ENCODE measurements at places on chromosomes 13 and 19.

DNA sequence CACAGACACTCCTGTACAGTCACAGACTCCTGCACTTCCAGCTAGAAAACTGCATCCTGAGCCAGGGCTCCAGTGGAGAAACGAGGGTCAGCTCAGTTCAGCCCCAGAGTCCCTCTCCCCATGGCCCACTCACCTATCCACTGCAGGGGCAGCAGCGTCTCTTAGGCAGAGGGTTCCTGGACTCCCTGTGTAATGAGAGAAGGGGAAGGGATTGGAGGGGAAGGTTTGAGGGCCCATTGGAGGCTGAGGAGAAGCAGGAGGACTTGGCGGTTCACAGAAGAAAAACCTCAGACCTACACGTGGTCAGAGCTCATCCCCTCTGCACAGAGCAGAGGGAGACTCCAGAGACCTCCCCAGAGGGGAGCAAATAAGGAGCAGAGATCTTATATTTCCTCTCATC lies 9.2 kb upstream of the CEACAM18 start:
- no peak for DNase-seq

- DNase-seq = no peak
Observed at GRCh38 chr19:42196011-42197001, 21.2 kb downstream of the DEDD2 start.

- DNase-seq = no peak
Observed at GRCh38 chr19:54650108-54650655, 12.6 kb upstream of the LILRB4 start.

DNA sequence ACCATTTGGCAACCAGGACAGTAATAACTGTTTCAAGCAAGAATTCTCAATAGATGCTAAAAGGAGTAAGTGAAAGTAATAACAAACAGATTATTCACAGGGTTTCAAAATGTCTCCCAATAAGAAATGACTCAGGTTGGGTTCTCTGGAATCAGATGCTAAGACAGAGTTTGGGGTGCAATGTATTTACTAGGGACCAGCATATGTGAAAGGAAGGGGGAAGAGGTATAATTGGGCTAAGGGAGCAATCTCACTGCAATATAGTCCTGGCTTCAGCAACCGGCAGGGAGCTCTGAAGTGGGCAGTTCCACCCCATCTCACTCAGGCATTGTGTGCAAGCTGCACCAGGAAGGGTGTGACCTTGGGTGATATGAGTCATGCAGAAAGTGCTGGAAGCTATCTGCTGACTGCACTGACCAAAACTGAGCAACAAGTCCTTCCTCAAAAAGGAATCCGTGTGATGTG lies 23.4 kb downstream of the ZDHHC20 start:
- no peak for DNase-seq

DNA sequence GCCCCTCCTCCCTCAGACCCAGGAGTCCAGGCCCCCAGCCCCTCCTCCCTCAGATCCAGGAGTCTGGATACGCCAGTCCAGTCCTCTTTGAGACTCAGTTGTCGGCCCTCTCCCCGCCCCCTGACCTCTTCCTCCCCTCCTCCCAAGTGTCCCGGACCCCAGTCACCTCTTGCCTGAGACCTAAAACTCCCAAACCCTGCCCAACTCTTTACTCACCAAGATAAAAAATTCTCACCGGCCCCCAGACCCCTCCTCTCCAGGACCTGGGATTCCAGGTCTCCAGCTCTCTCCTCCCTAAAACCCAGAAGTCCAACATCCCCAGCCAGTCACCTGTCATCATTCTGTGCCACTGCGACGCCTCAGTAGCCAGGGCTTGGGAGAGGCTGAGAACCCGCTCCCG lies 1.4 kb upstream of the HSD17B14 start:
- DNase-seq = no peak

All from caudate nucleus (tissue), 63 donors.